ENCODE measurements at places on chromosomes 2 and 18.

- DNase-seq = no peak
These were observed 94.4 kb downstream of the CRIM1 start for GRCh38 chr2:36449943-36450392.

GRCh38 chr2:3039188-3040065, 338.2 kb downstream of the EIPR1 start:
- DNase-seq = no peak

DNA sequence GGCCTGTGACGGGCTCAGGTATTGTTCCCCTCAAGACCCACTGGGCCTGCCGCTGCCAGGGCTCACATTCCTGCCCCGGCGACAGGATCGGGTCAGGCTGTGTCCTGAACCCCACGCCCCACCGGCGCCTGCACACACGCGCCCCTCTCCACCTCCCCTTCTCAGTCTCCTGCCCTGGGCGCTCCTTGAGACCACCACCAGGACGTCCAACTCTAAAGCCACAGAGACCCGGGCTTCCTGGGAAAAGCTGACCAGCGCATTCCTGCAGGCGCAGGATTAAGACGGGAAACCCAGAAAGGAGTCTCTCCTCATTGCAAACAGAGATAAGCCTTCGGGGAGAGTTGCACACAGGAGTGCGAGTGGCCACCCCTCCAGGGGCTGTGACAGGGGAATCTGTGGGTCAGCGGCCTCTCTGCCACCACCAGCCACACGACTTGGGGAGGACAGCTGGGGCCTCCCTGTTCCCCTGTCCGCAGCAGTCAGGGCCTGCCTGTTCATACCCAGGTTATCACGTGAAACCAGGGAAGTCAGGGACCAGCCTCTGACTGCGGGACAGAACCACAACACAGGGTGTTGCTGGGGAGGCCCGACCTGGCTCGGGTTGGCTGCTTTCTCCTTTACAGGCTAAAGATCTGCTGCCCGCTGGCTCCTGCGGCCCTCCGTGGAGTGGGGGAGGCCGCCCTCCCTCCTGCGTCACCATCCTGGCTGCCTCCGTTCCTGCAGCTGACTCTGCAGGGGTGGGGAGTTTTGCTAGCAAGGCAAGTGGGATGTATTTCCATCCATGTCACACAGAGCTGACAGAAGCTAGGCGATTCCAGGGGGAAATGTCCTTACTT, 88.8 kb downstream of the ZCCHC2 start:
- DNase-seq = no peak

DNA sequence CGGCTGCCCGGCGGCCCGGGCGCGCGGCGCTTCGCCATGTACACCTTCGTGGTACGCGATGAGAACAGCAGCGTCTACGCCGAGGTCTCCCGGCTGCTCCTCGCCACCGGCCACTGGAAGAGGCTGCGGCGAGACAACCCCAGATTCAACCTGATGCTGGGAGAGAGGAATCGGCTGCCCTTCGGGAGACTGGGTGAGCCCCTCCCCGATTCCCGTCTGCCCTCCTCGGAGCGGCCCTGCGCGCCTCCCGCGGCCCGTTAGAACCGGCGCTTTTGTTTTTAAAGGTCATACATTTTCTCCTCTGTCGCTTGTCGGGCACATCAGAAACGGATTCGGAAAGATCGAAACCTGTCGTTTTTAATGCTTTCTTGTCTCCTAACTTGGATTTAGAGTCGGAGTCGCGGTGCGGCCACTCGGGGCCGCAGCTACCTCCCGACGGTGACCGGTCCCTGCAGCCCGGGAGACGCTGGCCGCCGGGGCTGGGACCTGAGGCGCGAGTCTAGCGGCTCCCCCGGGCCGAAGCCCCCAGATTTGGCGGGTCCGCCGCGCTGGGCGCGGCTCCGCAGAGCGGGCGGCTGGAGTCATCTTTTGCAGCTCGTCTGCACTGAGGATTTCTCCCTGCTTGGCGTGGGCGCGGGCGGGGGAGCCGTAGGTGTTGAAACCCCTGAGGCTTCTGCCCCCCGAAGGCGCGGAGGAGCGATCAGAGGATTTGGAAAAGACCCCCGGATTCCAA, 519 bp downstream of the TTL start:
- peak; percentile 7 for DNase-seq

- peak; percentile 43 for DNase-seq
These were observed 810 bp upstream of the RBFA start for GRCh38 chr18:80033181-80034067.

DNA sequence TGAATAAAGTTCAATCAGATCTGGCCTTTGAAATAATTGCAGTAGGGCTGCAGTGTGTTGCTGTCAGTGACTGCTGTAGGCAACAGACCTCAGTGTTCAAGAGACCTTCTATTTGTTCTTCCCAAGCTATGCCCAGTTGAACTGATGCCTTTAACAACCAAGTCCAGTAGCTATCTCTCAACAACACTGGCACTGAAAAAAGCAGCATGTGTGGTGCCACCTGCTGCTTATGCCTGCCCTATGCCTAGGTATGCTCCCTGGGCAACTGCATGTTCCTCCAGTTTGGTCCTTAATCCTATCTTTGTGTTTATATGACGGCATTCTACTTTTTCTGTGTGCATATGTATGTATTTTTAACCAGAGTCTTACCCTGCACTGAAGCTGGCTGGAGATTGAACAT, 523.9 kb upstream of the MEX3C start:
- no peak for DNase-seq

- no peak for DNase-seq
These were observed 669 bp upstream of the PIKFYVE start for GRCh38 chr2:208265371-208265800.

DNA sequence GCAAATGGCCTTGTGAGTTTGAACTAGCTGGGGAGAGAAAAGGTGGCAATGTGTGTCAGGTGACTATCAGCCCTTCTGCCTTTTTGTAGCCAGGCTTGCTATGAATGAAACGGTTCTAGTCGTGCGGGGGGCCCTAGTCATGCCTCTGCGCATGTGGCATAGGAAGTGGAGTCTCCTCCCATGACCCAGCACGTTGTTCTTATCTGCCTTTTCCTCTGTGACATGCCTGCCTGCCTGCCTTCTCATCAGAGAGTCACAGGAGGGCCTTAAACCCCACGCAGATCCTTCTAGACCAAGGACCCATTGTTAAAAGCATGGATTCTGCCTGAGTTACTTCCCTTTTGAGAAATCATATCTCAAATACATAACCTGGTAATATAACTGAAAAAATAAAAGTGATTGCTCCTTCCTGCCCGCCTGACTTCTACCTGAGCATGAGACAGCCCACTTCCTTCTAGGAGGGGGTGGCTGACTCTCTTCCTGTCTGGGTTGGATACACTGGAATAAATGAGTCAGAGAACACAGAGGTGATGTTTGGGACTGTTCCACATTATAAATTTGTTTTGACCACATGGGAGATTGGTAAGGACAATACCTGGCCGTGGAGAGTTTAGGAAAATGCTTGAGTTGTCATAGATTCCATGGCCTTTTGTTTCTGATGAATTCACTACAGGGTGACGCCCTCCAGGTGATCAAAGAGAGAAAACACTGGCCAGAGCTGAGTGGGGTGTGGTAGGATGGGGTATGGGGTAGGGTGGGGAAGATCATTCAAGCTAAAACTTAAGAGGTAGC, 49.8 kb downstream of the FBLN7 start:
- DNase-seq = peak; percentile 45

DNA sequence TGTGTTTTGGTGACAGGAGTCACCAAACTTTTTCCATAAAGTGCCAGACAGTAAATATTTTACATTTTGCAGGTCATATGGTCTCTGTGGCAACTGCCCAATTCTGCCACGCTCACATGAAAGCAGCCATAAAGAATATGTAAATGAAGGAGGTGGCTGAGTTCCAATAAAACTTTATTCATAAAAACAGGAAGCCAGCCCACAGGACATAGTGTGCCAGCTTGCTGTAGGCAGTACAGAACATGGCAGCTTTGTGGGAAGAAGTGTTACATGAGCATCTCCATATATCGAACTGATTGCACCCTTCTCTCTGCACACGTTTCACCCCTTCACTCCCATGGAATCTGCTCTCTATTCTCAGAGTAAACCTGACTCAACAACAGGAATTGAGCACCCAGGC, 10.2 kb downstream of the ASB18 start:
- DNase-seq = no peak

DNA sequence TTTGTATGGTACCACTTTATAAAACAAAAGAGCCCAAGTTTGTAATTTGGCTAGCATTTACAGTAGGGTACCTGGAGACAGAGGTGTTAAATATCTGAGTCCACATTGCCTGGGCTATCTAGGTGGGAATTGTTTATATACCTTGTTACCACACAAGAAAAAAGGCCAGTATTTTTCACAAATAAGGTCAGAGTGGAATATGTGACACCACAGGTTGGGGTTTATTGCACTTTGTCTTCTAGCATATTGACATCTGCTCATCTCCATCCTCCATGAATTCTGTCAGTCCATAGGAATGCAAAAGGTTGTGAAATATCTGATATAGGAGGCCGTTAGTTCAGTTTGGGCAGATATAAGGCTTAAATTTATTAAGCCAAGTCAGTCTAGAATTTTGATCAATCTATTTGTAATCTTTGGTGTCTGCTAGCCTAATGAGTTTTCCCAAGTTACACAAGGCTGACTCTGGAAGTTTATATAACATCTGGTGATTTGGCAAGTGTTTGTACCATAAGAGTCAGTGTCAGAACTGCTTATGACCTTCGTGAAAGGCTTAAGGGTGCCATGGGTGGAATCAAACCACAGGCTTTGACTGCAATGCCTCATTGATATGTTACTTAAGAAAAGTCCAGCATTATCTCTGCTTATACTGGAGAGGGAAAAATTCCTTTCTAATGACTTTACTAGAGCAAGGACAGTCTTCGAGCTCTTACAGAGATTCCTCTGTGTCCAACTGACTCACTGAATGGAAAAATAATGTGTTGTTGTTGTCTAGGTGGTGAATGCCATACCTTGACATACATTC, 11.3 kb upstream of the DPP4 start:
- no peak for DNase-seq

- DNase-seq = no peak
These were observed 118.7 kb downstream of the ZFP36L2 start for GRCh38 chr2:43107679-43108078.

- DNase-seq = no peak
These were observed 34.6 kb downstream of the TGFBRAP1 start for GRCh38 chr2:105294844-105295481.

- DNase-seq = no peak
These were observed 945.3 kb downstream of the TRIB2 start for GRCh38 chr2:13662055-13662454.

- DNase-seq = no peak
These were observed 77.2 kb downstream of the TSN start for GRCh38 chr2:121832412-121833357.

DNA sequence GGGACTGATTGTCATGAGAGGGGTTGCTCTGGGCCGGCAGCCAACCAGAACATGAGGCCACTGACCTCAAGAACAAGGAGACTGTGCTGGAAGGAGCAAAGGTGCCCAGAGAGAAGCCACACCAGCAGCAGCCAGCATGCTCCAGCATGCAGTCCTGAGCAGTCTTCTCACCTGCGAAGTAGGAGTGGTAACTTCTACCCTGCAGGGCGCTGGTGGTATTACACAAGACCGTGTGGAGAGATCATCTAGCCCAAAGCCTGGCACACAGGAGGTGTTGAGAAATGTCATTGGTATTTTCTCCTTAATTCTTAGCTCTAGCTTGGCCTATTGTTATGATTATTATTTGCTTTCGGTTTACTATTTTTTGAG, 132.7 kb downstream of the TSN start:
- DNase-seq = no peak

DNA sequence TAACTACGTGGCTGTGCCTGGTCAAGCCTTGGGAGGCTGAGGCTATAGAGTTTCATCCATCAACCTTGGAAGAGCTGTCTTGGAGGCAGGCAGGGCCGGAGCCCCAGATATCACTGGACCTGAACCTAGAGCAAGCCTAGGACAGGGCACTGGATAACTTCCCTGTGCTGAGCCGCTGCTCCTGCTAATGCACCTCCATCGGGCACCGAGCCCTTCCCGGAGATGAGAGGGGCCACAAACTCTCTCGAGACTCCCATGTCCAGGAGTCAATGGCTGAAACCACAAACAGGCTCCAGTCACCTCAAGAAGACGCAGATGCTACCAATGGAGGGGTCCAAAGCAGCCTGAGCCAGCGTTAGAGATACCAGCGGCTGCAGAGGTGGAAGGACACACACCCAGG, 866.0 kb downstream of the LRP1B start:
- DNase-seq = no peak

- DNase-seq = no peak
These were observed 15.7 kb upstream of the ACVR2A start for GRCh38 chr2:147829106-147829505.

- DNase-seq = no peak
These were observed 263.2 kb upstream of the HS6ST1 start for GRCh38 chr2:128581849-128582244.

DNA sequence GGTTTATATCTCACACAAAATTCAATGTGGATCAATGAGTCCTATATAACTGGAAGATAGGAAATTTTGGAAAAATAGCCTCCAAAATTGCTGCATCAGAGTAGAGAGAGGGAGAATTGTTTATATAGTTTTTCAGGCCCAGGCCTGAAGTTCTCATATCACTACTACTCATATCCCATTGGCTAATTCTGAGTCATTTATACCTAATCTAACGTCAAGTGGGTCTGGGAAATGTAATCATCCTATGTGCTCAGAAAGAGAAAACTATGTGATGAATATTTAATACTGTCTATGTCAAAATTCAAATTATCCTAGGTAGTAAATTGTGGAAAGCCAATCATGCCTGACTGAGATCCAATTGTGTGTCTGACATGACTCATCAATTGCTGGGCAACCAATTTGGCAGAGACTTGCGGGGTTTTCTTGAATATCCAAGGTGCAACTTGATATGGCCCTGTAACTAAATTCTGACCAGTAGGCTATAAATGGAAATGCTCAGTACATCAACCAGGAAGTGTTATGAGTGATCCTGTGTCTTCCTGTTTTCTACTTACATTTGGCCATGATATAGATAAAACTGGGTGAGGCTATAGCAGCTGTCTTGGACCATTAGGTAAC, 744.4 kb downstream of the KCNJ3 start:
- DNase-seq = no peak

Data from stimulated activated CD8-positive, alpha-beta memory T cell treated with anti-CD3 and anti-CD28 coated beads, Interleukin-7, amount 100 ng/mL, for 1 hour (primary cell).